ENCODE measurements at places on chromosomes 7 and 10. TPM values are rescaled to one million over a fixed set of nuclear protein-coding genes. Genes with fewer than 3 reads are reported as not detected.

Gene WNT8B
- total RNA-seq: not detected

Gene PTEN
- total RNA-seq: under 0.01 TPM

Gene KLLN
- not detected for total RNA-seq

Gene EMX2
- not detected for total RNA-seq

Gene HOXA9
- total RNA-seq: not detected

Gene PIK3AP1
- total RNA-seq: 0.10 TPM

Gene MICALL2
- 16.0 TPM for total RNA-seq

Gene FZD1
- 10.1 TPM for total RNA-seq

Gene C10orf67
- not detected for total RNA-seq

Gene NPY
- not detected for total RNA-seq

Gene PLCE1
- total RNA-seq: 0.10 TPM

Gene CCAR1
- total RNA-seq: 55.2 TPM

Gene TIMM23
- 93.2 TPM for total RNA-seq

Gene CALHM1
- not detected for total RNA-seq

Gene FAM25G
- total RNA-seq: not detected

Gene HTRA1
- total RNA-seq: 182 TPM

Gene RPP30
- 97.6 TPM for total RNA-seq

Gene MEIG1
- not detected for total RNA-seq

Gene RGR
- total RNA-seq: not detected

Gene GPR22
- total RNA-seq: not detected

Gene CPEB3
- total RNA-seq: 0.72 TPM

Gene ITGA8
- total RNA-seq: 7.6 TPM

Gene NPC1L1
- total RNA-seq: not detected

Gene SDK1
- total RNA-seq: 0.68 TPM

Gene RAB11FIP2
- 6.7 TPM for total RNA-seq

Gene VSTM4
- 0.12 TPM for total RNA-seq

Gene ZNF467
- not detected for total RNA-seq

Gene SPDYE6
- total RNA-seq: not detected

Gene C10orf62
- not detected for total RNA-seq

Gene IRF5
- not detected for total RNA-seq

Gene GCK
- total RNA-seq: 2.4 TPM

Gene CALCR
- total RNA-seq: not detected

Gene PHF14
- 35.1 TPM for total RNA-seq

Gene SBDS
- 112 TPM for total RNA-seq

Gene FAM237B
- total RNA-seq: not detected

Gene KLF14
- under 0.01 TPM for total RNA-seq

Gene ZNF487
- total RNA-seq: 6.1 TPM

Gene EPC1
- 14.1 TPM for total RNA-seq

Gene GARIN1A
- total RNA-seq: 0.48 TPM

Gene FZD8
- 2.2 TPM for total RNA-seq

Gene CREM
- total RNA-seq: 46.1 TPM

Gene LOXL4
- total RNA-seq: under 0.01 TPM

Gene HOXA4
- total RNA-seq: 4.3 TPM

Gene FLNC
- total RNA-seq: 11.2 TPM

Gene ELMO1
- total RNA-seq: 0.29 TPM

Gene LRCH4
- total RNA-seq: 10.8 TPM

Gene SEPHS1
- total RNA-seq: 60.7 TPM

Gene TYW1B
- total RNA-seq: 4.7 TPM

Gene POMZP3
- 2.9 TPM for total RNA-seq

Gene NYAP1
- total RNA-seq: not detected

Gene GHRHR
- total RNA-seq: not detected

All from RPMI7951 (cell line).